ENCODE measurements at places on chromosomes 3 and 15. TPM values are rescaled to one million over a fixed set of nuclear protein-coding genes. Genes with fewer than 3 reads are reported as not detected.

Gene KY
- 0.06 TPM for total RNA-seq

Gene IL16
- total RNA-seq, result 45.4 TPM

Gene TGM5
- not detected for total RNA-seq

Gene PAK2
- total RNA-seq, result 69.6 TPM

Gene GREM1
- 2.4 TPM for total RNA-seq

Gene SLC35G2
- total RNA-seq, result 9.1 TPM

Gene CYP1A2
- 0.17 TPM for total RNA-seq

Gene CFAP92
- 4.9 TPM for total RNA-seq

Gene SLC25A20
- total RNA-seq, result 19.3 TPM

Gene GADL1
- 0.06 TPM for total RNA-seq

Gene CEP70
- 137 TPM for total RNA-seq

Gene ZDHHC23
- 7.7 TPM for total RNA-seq

Gene SLC38A3
- total RNA-seq, result 0.43 TPM

Gene WNT5A
- total RNA-seq, result 22.2 TPM

Gene STAB1
- total RNA-seq, result 53.1 TPM

Gene HLTF
- 54.7 TPM for total RNA-seq

Gene MEIS2
- total RNA-seq, result 47.5 TPM

Gene PRR20G
- total RNA-seq, result not detected

Gene P2RY14
- total RNA-seq, result 2.2 TPM

Gene SSR3
- total RNA-seq, result 209 TPM

Gene MINAR1
- 0.37 TPM for total RNA-seq

Gene IGF2BP2
- total RNA-seq, result 15.6 TPM

Gene MESP2
- 0.55 TPM for total RNA-seq

Gene FOXL2NB
- not detected for total RNA-seq

Gene LAMB2
- 291 TPM for total RNA-seq

Gene CLDN18
- 316 TPM for total RNA-seq

Gene ADCY5
- total RNA-seq, result 8.4 TPM

Gene MYLK
- total RNA-seq, result 172 TPM

Gene HIGD2B
- total RNA-seq, result not detected

Gene SLCO2A1
- total RNA-seq, result 27.2 TPM

Gene DAZL
- total RNA-seq, result 0.09 TPM

Gene PROS1
- total RNA-seq, result 70.3 TPM

Gene SOX2
- 8.7 TPM for total RNA-seq

Gene MTFMT
- 15.0 TPM for total RNA-seq

Gene POLQ
- total RNA-seq, result 2.1 TPM
